NAMALWA (cell line): ENCODE measurements at places on chromosomes 2 and 18.
A peak's percentile ranks its signal among the peaks of the same experiment; 100 is the strongest.

DNA sequence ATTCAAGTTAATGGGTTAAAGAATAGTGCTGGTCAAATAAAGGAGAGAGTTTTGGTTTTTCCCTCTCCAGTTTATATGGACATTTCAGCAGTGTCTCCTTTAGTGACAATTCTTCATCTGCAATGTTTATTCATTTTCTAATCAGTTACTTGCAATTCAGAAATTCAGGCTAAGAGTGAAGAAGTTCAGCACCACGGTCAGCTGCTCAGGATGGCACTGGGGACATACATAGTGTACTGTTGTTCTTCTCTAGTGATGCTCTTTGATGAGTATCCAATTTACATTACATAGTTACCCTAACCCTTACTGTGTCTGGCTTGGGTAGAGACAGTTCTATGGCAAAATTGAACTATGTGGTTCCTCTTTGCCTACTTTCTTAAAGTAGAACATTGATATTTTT, 412.7 kb downstream of the CNTNAP5 start:
- no peak for DNase-seq

DNA sequence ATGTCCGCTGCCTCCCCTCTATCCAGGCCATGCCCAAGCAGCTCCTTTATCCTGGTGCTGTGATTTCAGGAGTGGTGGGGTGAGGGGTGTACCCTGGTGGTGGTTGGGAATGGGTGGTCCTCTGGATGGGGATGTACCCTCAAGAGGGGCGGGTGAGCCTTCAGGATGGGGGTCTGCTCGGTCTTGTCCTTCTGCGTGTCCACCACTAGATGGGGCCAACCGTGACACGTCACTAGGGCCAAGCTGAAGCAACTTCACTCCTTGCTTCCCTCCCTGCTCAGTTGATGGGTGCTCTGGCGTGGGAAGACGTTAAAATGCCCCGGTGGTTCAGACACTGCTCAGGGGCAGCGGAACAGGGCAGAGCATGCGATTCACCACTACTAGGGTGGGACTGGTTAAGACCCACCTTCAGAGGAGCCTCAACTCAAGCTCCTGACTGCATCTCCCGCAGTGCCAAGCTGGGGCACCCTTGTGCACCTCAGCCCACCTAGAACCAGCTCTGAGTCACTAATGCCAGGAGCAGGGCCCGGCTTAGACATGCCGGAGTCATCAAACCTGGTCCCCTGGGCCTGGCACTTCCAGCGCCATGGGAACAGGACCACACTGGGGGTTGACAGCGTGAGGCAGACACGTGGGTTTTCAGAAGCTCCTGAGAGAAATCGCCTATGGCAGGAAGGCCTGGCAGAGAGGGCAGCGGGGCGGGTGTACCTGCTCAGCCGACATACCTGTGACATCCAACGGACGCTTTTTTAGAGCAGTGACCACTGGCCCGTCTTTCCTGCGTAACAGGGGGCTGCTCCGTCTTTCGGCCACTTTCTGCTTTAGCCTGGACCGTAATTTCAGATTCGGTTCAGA, 256.7 kb downstream of the HDAC4 start:
- DNase-seq = peak; percentile 35

GRCh38 chr2:28287256-28287915, 105.3 kb upstream of the FOSL2 start:
- DNase-seq = no peak

- no peak for DNase-seq
Measured at GRCh38 chr18:73879328-73879727, 268.3 kb downstream of the FBXO15 start.

DNA sequence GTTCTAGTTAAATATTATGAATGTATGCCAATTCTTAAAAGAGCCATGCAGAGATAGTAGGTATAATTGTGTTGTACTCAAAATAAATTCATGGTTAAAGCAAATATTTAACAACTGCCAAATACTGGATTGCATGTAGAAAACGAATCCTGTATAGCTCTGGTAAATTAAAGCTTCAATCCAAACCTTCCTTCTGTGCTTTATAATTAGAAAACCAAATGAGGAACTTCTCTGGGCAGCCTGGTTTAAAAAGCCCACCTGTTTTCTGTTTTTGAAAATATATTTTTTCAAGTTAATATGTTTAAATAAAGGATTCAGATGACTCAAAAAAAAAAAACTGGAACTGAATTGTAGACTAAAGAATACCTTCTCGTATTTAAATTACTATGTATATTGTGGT, 48.3 kb upstream of the ITGA4 start:
- DNase-seq = no peak
